ENCODE measurements at places on chromosomes 1 and 21.

GRCh38 chr1:51714374-51715019, 97.6 kb downstream of the OSBPL9 start:
- no peak for DNase-seq

DNA sequence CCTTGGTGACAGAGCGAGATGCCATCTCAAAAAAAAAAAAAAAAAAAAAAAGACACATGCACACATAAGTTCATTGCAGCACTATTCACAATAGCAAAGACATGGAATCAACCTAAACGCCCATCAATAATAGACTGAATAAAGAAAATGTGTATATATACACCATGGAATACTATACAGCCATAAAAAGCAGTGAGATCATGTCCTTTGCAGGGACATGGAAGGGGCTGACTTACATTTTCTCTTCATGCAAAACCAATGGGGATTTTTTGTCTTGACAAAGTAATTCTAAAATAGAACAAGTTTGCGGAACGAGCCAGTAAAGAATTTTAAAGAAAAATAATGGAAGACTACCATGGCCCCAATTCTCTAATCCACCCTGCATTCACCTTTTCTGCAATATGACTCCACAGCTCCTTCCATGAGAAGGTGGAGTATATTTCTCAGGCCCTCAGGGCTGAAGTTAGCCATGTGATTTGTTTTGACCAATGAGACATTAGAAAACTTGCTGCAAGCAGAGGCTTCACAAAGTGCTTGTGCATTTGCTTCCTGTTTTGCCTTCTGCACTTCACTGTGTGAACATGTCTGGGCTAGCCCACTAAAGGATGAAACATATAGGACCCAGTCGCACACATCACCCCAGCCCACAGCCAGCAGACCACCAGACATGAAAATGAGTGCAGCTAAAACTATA, 78.8 kb upstream of the NR5A2 start:
- DNase-seq: no peak

DNA sequence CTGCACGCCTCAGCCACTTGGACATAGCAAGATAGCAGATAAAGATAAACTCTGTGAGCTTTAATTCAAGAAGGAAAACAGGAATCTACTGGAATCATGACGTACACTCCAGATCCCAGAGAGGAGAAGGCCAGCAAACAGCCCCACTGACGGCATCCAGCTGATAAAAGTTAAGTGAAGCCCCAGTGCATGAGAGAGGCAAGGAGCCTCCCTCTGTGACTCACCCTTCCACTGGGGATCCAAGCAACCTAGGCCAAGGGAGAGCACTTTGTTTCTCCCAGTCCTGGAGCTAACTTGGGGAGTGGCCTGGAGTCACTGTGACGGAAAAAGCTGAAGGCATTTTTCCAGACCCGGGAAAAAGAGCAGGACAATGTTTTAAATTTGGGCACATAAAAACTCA, 270.0 kb downstream of the AKT3 start:
- DNase-seq: no peak

- DNase-seq: no peak
Measured at GRCh38 chr1:85344256-85344694, 67.8 kb upstream of the BCL10 start.

- DNase-seq: peak; percentile 90
Measured at GRCh38 chr1:161038523-161039153, at the start of gene TSTD1. TSS of gene TSTD1 (minus strand) at chr1:161038964. CDS start at chr1:161038889, 75 bp downstream.

DNA sequence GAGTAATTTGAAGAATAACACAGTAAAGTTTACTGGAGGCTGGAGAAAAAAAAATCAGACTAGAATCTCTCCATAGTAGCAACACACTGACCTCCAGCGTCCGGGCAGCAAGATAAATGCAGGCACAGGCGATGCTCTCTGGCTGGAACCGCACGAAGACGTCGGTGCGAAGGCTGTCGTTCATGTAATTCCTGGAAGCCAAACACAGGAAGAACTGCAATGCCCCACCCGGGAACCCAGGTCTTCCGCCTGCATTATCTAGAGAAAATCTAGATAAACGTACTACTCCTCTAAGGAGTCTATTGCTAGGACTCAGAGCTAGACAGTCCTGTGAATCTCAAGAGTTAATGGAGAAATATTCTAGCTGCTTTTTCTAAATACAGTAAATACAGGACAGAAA, 8.5 kb downstream of the CCNL2 start:
- no peak for DNase-seq

DNA sequence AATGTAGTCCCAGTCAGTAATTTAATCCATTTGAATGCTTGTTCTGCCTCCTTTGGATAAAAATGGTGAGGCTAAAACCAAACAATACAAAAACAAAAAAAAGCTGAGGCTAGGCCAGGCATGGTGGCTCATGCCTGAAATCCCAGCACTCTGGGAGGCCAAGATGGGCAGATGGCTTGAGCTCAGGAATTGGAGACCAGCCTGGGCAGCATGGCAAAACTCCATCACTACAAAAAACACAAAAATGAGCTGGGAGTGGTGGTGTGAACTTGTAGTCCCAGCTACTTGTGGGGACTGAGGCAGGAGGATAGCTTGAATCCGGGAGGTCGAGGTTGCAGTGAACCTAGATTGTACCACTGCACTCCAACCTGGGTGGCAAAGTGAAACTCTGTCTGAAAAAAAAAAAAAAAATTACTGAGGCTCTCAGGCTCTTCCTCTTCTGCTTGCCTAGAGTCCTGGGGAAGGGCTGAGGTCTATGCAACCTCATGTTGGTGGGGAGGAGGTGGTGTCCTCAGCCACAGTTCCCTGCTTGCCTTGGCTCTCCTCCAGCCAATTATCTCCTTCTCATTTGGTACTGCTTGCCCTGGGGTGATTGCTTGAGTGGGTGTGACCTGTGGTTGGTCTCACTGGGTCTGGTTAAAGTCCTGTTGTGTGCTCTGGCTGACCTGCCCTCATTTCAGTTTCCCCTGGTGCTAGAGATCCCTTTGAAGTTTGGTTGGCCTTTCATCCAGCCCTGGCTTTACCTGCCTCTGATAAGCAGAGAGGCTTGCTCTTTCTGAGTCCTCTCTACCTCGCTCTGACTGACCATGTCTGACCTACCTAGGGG, 20.9 kb downstream of the S1PR1 start:
- DNase-seq: peak; percentile 52

DNA sequence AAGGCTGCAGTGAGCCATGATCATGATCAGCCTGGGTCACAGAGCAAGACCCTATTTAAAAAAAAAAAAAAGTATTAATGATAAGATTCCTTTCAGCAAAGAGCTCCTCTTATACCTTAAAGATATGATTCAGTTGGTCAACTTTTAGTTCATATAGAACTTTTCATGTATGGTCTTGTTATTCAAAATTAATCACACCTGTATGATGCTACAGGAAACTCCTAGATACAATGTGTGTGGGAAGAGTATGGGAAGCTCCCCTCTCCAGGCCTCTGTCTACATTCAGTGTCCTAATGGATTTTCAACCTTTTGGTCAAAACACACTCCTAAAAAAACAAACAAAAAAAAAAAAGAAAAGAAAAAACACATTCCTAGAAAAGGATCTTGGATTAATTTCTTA, 17.1 kb downstream of the MR1 start:
- no peak for DNase-seq

- no peak for DNase-seq
Measured at GRCh38 chr1:197787056-197787455, 11.8 kb upstream of the DENND1B start.

Measured in CD4-positive, alpha-beta T cell treated with Interleukin-12 subunit alpha and Interleukin-12 subunit beta, for 1 hour (primary cell).